ENCODE measurements at places on chromosomes 16 and 17.

DNA sequence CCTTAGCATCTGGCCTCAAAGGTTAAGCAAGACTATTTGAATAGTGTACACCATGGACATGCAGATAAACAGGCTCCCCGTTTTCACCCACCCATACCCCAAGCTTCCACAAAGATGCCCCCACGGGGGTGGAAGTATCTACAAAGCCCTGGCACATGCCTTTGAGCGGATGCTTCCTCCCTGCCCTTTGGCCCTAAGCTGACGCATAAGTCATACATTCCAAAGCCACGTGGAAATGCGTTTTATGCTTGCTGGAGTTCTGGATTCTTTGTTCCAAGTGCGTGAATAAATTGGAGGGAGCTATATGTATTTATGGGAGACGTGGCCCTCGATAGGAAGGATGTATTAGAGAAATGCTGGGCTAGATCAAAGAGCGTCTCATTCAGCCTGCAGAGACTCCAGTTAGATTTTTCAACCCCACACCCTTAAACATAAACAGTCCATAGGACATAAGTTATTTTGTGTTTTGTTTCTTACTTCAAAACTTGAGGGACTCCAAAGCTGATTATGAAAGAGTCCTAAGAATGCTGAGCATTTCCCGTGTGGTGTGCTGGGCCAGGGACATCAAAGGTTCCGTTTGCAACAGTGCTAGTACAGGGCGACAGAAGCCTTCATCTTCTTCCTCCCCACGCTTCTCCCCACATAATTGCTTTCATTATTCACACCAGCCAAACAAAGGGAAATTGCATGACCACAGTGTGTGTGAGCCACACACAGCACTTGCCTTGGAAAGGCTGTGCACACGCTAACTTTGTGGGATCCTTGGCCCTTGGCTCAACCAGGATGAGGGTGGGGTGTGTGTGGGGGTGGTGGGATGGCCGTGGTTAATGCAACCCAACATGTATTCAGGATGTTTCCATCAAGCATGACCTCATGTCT lies 73.6 kb downstream of the WIPI1 start:
- no peak for DNase-seq

DNA sequence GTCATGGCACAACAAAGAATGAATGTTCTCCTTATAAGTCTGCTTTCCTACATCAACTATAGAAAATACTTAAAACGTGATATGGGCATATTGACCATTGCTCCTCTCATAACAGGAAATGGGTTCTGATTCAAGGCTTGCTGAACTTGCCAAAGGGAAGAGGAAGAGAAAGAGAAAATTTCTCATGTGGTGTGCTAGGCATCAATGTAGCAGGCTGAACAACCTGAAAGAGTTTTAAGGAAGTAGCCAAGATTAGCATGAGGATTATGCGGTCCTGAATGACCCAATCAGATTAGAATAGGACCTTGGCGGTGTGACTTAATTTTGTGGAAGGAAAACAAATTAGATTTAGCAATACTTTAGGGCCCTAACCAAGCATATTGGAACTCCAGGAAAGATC lies 617.7 kb upstream of the CDH11 start:
- DNase-seq: no peak

GRCh38 chr17:17494499-17494869 lies 1.7 kb downstream of the RASD1 start:
- DNase-seq: no peak

- DNase-seq: no peak
Measured at GRCh38 chr16:31224092-31224955, 7.4 kb upstream of the PYDC1 start.

- no peak for DNase-seq
Measured at GRCh38 chr17:65531256-65532100, 30.0 kb downstream of the AXIN2 start.

DNA sequence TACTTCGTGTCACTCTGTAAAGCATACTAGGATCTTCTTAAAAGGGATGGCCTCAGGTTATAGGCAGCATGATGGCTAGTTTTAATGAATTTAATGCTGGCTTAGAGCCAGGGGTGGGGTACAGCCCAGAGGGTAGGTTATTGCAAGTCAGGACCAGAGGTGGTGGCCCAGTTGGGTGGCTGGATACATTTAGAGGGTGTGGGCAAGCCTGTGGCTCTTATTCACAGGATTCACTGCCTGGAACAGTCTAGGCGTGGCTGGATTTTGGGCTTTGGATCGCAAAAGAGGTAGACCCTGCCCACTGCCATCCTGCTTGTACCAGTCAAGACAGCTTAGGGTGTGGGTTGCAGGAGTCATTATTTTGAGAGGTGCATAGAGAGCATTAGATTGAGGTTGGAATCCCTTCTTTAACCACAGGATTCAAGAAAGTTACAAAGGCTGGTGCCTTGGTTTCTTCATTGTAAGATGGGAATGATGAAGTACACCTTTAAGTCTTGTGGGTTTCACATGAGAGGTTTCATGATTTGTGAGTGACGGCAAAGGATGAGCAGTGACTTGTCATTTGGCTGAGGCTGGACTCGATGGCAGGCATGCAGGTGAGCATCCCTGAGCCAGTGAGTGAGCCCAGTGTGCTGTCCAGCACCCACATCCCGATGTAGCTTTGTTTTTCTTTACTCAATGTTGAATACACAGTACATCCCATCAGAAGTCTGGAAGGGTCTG lies 85.2 kb downstream of the KSR1 start:
- no peak for DNase-seq
